ENCODE measurements at places on chromosomes 4 and X.

DNA sequence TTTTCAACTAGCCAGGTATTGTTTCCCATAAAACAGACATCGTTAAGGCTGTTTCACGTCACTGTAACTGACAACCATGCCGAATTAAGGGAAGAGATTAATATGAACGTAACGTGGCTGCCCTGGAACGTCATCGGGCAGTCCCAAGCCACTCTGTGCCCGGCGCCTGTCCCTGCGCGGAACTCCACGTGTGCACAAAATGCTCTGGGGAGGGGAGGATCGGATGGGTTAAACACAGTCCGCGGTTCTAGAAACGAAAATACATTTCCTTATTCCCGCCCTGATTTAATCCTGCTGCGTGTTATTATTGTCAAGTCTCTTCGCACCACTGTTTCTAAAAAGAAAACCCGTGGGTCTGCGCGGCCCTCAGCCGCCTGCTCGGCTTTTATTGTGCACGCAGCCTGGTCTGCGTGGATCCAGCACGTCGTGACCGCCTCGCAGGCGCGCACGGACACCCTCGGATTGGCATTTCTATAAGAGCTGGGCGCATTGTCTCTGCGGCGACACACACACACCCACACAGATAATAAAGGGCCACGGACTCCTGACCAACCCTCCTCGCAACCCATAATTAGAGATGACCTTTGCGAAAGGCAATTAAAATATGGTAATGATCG, 69.6 kb upstream of the BCOR start:
- H3K4me3 ChIP-seq, result peak overlapping the region; percentile 86
- peaks cover 39% of the 10 kb centered on the region for H3K4me1 ChIP-seq
- peak overlapping the region; percentile 97 for H3K27ac ChIP-seq
- DNase-seq, result no peak

DNA sequence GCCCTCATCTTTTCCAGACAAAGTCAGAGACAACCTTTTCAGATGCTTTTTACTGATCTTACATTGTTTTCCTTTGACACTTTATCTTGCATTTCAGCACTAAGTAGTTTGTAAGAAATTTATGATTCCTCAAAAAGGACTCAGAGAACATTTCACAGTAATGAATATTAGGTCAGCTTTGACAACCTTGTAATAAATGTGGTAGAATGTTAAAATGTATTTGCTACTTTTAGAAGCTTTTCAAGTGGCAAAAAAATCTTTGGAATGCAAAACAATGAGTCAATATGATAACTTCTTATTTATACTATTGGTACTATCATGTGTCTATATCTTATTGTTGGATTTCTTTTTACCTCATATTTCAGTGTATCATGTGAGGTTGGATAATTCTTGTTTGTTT, 146.2 kb upstream of the FAT4 start:
- no peak for DNase-seq
- H3K27ac ChIP-seq, result no peak overlapping the region
- no peaks in the 10 kb centered on the region for H3K27me3 ChIP-seq

DNA sequence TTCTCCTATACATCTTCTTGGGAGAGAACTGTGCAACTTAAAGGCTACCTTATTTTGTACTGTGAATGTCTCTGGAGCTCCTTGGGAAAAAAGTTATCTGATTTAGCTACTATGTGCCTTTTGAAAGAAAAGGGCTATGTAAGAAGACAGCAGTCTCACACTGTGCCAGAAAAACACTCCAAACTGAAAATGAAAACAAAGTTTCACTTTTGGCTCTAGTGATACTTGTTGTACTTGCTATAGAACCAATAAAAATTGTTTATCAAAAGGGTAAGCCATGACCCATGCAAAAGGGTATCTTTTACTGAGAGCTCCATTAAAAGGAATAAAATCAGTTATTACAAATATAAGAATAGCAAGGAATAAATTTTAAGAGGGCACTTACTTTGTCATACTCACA, 2270.0 kb downstream of the ARAP2 start:
- no peak overlapping the region for H3K27ac ChIP-seq
- no peaks in the 10 kb centered on the region for H3K27me3 ChIP-seq
- no peak overlapping the region for H3K4me3 ChIP-seq
- DNase-seq, result no peak
- no peaks in the 10 kb centered on the region for H3K36me3 ChIP-seq
- no peaks in the 10 kb centered on the region for H3K4me1 ChIP-seq

DNA sequence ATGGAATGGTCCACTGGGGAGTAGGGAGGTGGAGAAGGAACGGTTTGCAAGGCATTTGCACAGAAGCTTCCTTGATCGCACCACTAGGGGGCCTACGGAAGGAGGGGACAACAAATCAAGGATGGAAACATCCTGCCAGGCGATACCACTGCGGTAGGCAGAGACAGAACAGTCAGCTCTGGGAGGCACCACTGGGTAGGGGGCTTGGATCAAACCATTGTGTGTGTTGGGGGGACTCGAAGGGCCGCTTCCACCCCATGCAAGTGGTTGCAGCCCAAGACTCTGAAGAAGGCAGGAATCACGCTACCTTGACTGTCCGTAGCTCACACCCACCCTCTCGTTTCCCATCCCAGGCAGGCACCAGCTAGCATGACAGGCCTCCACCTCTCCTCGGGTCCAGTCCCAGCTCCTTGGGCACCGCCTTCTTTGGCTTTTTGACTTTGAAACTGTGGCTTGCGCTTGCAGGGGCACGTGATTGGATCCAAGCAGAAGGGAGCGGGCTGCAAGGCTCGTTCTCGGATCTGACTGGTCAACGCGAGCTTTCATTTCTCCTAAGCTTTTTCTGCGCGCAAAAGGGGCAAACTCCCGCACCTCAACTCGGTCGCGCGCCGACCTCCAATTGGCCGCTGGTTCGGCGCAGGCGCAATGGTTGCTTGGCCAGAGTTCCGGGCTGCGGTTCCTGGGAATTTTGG, 28.4 kb downstream of the GAGE1 start:
- peaks cover 10% of the 10 kb centered on the region for H3K27me3 ChIP-seq
- no peaks in the 10 kb centered on the region for H3K4me1 ChIP-seq
- no peak for DNase-seq
- H3K27ac ChIP-seq, result no peak overlapping the region

DNA sequence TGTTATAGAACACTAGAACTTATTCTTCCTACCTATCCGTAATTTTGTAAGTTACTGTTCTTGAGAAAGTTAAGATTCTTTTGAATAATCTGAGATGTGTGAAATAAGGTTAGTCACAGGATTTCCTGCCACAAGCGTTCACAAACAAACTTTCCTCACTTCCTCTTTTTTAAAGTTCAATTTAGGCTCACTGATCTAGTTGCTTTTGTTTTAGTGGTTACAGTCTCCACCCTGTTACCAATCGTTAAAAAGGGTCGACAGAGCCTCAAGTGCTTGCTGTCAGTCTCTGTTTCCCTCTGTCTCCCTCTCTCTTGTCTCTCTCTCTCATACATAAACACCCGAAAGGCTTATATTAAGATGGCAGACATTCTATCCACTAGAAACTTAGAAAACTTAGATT, 35.9 kb upstream of the STK26 start:
- peak; percentile 67 for DNase-seq
- peaks cover 1% of the 10 kb centered on the region for H3K36me3 ChIP-seq
- H3K27me3 ChIP-seq, result no peaks in the 10 kb centered on the region

DNA sequence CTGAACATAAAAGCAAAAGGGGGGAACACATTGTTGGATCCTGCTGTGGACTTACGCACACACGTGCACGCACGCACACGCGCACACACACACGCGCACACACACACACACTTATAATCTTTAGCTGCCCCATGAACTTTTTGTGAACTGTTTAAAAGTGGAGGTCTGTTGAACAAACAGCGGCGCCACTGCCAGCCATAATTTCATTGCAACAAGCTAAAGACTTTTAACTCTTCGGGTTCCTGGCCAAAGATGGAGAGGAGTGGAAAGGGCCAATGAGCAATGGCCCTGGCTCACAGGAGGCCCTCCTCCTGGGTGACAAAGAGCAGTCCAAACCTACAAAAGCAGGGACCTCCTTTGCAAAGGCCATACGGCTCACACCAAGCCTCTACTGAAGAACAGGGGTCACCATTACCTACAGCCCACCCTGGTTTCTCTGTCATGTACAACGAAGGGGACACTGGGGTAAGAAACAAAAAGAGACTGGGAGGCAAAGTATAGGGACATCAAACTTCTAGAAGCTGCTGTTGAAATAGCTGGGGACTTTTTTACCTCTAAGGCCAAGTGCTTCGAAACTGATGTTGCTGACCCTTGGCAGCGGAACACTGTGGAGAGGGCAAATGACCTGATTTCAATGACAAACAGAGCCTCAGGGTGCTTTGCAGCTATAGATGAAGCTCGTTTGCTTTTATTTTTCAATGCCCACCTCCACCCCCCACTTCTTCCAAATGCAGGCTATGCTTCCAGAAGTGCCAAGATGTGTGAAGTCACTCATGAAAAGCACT, 16.7 kb downstream of the BCOR start:
- DNase-seq, result no peak
- peak overlapping the region; percentile 92 for H3K27ac ChIP-seq
- peaks cover 13% of the 10 kb centered on the region for H3K27me3 ChIP-seq
- peaks cover 30% of the 10 kb centered on the region for H3K4me1 ChIP-seq

DNA sequence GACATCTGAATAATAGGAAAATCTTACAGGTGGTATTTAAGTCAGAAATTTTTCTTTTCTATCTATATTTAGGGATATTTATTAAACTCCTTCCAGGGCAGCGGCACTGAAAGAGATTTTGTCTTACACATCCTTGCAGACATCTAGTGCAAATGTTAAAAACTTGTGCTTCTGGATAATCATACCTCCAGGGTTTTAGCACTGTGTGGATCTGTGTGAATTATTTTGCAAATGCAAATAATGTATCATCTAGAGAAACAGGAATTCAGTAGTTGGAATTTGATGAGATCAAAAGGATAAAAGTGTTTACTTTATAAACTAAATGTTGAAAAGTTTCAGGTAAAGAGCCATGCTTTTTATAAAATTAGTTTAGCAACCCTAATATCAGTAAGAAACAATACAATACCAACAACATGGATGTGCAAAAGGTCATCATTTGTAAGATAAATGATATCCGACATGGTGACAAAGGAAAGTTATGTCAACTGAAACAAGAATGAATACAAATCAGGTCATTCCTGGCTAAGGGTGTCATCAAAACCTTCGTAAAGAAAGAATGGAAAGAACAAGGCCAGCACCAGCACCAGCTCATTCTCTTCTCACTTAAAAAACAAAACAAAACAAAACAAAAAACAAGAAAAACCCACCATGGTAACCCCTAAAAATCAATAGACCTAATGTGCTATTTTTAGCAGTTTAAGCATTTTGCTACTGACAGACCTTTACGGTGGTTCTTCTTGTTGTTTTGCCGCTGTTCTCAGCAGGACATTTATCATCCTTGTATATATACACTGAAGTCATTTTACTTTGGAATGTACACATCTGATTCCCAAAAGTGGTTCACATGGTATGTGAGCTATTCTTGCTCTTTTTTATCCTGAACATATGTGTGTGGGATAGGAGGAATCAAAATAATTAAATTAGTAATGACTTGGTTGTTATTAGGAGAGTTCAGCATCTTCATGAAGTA, 219.7 kb upstream of the NDST3 start:
- H3K27me3 ChIP-seq, result no peaks in the 10 kb centered on the region
- H3K4me1 ChIP-seq, result no peaks in the 10 kb centered on the region
- H3K4me3 ChIP-seq, result no peak overlapping the region
- DNase-seq, result no peak
